ENCODE measurements at places on chromosomes 12 and 14.

GRCh38 chr12:56103823-56104108 lies 593 bp upstream of the PA2G4 start:
- no peak for DNase-seq

DNA sequence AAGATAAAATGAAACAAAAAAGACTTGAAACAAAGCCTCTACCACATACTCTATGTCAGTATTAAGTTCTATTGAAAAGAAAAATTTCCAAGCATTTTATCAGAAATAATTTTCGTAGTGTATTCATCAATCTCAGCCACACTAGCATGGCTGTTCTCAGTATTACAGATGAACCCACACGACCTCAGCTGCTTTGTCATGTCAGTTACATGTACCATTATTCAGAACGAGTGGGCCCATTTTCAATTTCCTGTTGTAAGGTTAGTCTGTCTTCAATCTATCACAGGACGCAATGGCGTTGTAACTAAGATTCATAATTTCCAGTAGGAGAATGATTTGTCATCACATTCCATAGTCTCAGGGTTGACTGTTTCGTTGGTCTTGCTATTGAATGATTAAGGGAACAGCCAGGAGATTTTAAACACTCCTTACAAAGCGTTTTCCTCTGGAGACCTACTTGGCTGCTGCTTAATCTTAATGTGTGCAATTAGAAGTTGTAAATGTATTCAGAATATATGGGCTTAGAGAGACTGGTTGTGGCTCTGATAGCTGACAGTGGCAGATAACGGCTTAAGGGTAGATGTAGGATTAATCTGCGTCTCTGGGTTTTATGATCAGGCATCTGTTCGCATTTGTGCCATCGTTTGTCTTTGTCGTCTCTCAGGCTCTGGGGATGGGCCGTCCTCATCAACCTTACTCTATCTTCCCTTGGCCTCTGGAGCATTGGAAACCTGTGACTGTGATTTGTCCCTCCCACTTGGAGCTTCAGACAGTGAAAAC lies 65.4 kb downstream of the GLT1D1 start:
- no peak for DNase-seq

DNA sequence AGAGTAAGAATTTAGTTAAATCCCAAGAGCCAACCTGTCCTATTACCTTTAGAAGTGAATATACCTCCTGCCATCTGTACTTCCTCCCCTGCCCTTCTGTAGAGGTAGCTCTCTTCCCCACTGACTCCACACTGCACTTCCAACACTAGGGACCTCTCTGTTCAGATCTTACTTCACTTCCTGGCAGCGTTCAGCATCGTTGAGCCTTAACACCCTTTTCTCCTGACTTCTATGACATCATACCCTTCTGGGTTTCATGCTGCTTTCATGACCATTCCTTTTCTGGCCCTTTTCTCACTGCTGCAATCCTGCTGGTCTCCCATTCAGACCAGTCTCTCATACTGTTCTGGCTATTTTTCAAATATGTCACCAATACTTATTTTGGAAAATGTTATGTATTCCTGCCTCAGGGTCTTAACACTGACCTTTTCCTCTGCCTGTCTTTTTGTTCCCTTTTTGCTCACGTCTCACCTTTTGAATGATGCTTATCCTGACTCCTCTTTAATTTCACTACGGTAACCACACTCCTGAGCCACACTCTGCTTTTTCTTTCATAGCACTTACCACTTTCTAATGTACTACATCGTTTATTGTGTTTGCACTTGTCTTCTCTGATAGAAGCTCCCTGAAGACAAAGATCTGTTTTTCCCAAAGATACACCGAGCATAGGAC lies 67.6 kb downstream of the PLEKHA5 start:
- DNase-seq: no peak

GRCh38 chr12:113873740-113874139 lies 92.4 kb downstream of the RBM19 start:
- no peak for DNase-seq

- no peak for DNase-seq
Observed at GRCh38 chr12:131038961-131039950, 85.5 kb downstream of the ADGRD1 start.

DNA sequence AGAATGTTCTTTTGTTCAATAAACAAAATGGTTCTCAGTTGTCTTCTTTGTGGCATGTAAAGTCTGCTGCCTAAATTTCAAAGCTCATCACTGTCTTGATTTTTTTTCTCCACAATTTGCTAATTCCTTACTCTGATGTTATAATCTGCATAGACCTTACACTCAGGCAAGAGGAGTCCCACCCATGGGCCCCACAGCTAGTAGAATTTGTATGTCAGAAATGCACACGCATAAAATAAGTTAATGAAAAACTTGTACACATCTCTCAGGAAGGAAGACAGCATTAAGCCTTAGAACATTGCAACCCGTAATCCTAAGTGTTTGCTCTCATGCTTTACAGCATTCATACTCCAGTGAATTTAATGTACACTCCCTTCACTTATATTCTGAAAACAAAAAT lies 280.8 kb downstream of the ATXN7L3B start:
- DNase-seq: no peak

DNA sequence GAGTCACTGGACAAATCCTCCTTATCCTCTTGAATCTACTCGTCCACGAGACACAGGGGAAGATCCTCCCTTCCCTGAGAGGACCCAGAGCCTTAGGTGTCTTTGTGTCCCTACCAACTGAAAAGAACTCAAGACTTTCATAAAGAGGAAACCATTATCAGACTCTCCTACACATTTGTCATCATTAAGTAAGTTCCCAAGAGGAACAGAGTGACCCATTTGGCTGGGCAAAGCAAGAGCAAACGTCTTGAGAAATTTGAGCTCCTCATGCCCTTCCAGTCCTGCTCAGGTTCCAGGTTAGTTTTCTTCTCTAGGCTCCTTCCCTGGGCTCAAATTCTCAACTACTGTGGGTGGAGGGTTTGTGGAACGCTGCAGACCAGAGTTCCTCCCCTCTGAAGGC lies 5.7 kb downstream of the MLF2 start:
- no peak for DNase-seq

DNA sequence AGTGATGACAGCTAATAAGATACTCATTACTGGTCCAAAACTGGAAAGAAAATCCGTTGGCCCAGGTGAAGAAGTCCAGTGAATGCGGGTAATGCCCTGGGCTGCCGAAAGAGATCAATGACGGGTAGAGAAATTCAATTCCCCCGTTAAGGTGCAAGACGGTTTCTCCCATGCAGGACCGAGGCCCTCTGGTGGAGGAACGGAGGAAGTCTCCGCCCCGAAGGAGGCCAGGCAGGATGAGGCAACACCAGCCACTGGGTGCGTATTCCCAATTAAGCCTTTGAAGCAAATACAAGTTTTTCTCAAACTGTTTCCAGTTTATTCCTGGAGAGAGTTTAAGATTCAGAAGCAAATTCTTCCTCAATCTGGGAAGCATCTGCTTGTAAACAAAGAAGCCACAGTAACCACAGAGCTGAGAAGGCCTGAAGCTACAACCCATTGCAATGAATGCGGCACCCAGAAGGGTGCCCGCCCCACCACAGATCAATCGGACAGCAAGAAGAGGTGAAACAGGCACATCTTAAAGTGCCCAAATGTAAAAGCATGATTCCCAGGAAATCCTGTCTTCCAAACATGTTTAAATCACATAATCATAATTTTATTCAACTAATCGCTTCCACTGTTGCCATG lies 118.5 kb downstream of the TTC7B start:
- DNase-seq: peak; percentile 48

DNA sequence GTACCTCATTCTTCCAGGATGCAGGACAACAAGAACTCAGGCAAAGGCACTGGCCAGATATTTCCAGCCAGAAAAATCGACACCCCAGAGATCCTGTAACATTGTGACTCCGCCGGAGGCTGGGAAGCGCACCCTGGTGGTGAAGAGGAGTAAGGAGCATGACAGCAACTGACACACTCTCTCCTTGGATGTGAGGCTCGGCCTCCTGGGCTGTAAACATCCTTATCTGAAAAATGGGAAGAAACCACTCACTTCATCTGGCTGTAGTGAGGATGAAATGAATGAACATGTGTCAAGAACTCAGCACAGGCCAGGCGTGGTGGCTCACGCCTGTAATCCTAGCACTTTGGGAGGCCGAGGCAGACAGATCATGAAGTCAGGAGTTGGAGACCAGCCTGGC lies 27.5 kb downstream of the TCHP start:
- no peak for DNase-seq

DNA sequence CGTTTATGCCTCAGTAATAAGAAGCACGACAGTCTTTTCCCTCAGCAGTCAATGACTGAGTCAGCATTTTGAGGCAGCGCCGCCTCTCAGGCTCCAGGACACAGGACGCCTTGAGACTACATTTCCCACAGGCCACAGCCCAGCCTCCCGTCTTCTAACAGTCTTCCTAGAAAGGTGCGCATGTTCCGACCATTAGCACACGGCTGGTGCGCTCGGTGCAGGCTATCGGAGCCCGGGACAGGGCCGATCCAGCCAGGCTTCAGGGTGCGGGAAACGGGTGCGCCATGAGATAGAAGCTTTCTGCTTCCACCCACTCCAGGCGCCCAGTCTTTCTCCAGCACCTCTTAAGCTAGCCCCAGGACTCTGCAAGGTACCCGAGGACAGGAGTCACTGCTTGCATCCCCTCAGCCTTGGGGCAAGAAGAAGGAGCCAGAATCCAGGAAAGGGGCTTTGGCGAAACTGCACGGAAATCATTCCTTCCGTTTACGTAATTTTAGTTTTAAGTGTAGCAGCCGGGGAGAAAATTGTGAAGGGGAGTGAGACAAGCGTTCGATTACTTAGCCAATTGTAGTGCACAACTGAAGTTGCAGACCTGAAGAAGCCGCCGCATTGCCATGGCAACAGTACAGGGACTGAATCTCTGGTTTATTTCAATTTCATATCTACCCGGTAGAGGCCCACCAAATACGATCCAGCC lies 54.0 kb downstream of the ZNF641 start:
- DNase-seq: peak; percentile 3

DNA sequence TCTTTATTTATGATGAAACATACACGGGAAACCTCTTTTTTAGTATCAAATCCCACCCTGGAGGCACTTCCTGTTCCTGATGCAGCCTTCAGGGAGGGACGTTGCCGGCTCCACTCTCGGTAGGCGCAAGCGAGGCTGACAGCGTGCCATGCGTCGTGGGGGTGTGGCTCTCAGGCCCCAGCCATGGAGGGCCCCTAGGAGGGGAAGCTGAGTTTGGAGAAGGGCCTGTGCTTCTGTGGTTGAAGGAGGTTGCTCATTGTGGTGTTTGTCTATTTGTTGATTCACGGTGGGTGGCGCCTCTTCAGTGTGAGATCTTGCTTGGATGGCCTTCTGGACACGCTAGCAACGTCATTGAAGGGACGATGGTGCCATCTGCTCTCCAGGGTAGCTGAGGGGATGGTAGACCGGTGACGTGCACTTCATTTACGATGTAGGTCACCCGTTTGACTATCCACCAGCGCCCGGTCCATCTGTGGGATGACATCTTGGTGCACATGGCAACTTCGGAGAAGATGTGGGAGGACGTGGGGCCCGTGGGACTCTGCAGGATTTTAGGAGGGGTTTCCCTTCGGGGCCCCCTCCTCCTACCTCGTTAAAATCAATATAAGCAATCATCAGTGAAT lies 126.3 kb upstream of the RTL1 start:
- no peak for DNase-seq

- DNase-seq: no peak
Observed at GRCh38 chr12:76757694-76758093, 6.2 kb upstream of the ZDHHC17 start.

GRCh38 chr14:97057238-97058073 lies 260.3 kb downstream of the VRK1 start:
- DNase-seq: no peak

DNA sequence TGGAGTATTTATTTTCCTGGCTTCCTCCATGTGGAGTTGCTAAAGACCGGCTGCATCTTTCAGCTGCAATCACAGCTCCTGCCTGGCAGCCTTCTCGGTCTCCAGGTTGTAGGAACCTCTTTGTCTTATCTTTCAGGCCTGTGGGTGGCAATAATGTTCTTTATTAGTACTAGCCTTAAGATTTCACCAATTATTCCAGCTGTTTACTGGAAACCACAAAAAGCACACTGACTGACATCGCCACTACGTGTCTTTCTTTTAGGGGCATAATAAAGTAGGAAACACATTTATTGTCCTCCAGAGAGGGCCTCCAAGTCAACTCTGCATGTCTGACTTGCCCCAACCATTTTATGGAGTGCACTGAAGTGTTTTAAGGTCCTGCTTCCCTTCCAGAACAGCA lies 1116.5 kb upstream of the TMEM132C start:
- no peak for DNase-seq

Measured in stimulated activated CD8-positive, alpha-beta memory T cell treated with anti-CD3 and anti-CD28 coated beads, Interleukin-4, amount 100 ng/mL, for 1 hour (primary cell).